ENCODE measurements at places on chromosomes 11 and 22.

GRCh38 chr22:49296561-49296960 is 531.1 kb downstream of the BRD1 start:
- DNase-seq: no peak

- DNase-seq: no peak
Observed at GRCh38 chr11:65429724-65430405, 7.3 kb downstream of the NEAT1 start.

GRCh38 chr22:41517172-41518047 is 26.9 kb downstream of the POLR3H start:
- no peak for DNase-seq

DNA sequence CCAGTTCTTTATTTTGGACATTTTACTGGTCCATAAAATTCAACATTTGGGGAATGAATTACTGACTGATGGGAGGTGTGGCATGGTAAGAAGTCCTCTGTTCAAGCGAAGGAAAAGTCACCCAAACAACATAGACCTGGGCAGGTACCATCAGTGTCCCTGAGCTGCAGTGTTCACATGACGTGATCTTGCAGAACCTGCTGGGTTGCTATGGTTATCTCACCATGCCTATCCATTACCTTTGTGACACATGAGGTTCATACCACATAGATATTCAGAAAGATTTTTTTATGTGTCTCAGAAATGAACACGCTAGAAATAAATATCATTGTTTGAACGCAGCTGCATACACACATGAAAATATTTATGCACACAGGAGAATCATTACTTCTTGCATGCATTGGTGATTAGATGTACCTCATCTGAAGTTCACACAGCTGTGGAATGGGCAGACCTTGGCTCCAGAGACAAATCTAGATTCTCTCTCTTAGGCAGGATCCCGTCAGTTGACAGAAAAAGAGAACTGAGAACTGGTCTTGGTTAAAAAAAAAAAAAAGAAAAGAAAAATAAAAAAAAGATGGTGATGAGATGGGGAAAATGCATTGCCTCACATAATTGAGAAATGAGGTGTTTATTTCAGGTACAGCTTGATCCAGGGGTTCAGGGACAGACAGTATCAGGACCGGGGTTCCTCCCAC is 21.4 kb upstream of the RCN1 start:
- no peak for DNase-seq

DNA sequence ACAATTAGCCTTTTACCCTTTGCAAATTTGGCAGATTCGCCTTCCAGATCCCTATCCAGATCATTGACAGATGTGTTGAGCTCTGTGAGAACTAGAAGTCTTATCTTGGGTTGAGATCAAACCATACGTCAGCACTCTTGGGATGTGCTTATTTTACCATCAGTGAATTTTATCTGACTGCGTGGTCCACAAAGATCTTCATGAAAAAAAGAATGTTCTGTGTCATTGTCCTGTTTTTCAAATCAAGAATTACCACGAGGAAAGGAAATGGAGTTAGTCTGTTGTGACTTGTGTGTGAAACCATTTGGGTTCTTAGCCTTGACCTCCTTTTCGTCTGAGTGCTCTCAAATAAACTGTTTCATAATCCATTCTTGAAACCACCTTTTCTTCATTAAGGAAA is 86.2 kb upstream of the SORL1-AS1 start:
- DNase-seq: no peak

- DNase-seq: no peak
Observed at GRCh38 chr11:30573951-30574350, 12.2 kb downstream of the MPPED2 start.

- no peak for DNase-seq
Observed at GRCh38 chr11:70603756-70604211, 205.5 kb downstream of the CTTN start.

DNA sequence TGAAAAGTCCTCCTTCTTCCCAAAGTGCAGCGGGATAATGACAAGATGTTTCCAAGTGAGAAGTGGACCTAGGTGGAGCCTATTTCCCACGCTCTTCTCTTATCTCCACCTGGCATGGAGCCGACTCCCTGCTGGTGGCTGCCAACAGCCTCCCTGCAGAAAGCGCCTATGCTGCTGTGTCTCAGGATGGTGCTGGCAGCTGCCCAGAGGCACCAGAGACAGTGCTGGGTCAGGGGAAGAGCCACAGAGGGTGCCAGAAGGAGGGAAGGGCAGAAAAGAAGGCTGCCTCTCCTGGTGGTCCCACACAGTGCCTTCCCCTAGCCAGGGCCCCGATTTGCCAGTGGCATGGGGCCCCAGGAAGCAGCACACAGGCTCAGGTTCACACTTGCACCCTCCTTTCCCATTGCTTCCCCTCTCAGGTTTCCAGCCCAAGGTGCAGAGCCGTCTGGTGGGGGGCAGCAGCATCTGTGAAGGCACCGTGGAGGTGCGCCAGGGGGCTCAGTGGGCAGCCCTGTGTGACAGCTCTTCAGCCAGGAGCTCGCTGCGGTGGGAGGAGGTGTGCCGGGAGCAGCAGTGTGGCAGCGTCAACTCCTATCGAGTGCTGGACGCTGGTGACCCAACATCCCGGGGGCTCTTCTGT is 19.0 kb downstream of the CD5 start:
- no peak for DNase-seq

- no peak for DNase-seq
Observed at GRCh38 chr11:4699697-4700435, 2.2 kb upstream of the OR51E2 start.

DNA sequence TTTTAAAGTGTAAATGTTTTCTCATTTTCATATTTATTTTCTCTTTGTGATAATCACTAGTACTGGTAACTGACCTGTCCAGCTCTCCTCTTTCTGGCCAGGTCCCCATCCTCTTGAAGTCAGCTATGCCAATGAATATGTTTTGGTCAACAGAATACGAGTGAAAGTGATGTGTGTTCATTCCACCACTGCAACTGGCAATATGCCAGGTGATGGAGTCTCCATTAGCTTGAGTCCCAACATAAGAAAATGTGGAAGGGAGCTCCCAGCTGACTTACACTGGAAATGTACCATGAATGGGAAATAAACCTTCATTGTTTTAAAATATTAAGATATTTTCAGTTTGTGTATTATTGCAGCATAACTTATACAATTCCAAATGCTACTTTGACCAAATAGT is 75.8 kb downstream of the CCDC34 start:
- no peak for DNase-seq

- DNase-seq: no peak
Observed at GRCh38 chr11:88281317-88281712, 56.2 kb downstream of the CTSC start.

DNA sequence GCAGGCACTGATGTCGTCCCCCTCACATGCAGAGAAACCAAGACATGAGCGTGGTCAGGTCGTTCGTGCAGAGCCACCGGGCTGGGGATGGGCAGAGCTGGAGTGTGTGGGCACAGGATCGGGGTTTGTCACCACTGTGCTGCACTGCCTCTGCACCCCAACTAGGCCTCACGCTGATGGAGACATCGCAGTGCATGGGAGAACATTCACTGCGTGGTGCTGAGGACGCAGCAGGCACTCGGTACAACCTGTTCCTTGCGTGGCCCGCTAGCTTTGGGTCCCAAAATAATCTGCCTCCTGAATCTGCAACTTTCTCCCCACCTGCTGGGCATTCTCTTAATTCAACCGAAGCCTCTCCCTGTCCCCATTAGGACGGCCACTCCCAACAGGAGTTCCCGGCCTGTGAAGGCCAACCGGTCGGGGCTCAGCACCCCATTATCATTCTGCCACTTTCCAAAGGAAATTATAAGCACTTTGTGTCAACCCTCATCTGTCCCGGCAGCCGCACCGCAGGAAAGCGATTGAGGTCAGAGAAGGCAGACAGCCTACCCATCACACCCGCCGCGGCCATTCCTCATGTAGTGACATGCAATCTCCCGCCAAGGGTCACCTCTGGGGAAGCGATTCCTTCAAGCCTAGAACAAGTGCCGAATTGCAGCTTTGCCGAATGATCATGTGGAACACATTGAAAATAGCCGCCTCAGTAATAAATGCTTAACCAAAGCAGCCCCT is 490.4 kb downstream of the MN1 start:
- DNase-seq: no peak

GRCh38 chr11:109946322-109946846 is 146.8 kb upstream of the ZC3H12C start:
- peak; percentile 13 for DNase-seq

DNA sequence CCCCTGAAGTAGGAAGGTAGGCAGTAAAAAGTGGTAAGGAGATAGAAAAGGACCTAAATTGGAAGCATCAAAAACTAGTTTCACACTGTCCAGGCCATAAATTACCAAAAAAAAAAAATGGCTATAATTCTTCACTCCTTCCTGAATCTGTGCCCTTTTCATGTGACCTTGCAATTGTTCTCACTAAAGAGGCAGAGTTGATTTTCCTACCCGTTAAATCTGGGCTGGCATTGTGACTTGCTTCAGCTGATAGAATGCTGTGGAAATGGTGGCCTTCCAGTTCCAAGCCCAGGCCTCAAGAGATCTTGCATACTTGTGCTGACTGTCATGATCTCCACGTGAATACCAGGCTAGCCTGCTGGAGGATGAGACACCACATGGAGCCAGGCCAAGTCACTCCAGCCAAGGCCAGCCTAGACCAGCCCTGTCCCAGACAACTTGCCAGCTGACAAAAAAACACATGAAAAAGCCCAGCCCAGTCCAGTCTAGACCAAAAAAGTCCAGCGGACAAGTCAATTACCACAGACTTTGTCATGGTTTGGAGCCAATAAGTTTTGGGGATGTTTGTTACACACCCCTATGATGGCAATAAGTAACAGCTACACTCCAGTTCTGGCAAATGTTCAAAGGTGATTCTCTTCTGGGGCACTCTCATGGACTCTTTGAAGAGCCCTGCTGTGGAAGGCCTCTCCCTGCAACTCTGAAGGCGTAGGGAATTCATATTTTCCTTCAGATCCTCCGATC is 51.4 kb upstream of the NUP50 start:
- no peak for DNase-seq

- DNase-seq: no peak
Observed at GRCh38 chr11:76637491-76638269, 32.9 kb downstream of the LRRC32 start.

- DNase-seq: no peak
Observed at GRCh38 chr11:100220801-100221200, 466.3 kb upstream of the ARHGAP42 start.

- DNase-seq: no peak
Observed at GRCh38 chr11:96798445-96798844, 408.6 kb downstream of the JRKL start.

GRCh38 chr22:28977481-28977971 is 84.1 kb downstream of the C22orf31 start:
- no peak for DNase-seq
